ENCODE measurements at places on chromosomes 4 and X.

GRCh38 chr4:153451911-153452657 is 14.1 kb upstream of the TMEM131L start:
- peak; percentile 82 for DNase-seq

GRCh38 chr4:124810827-124811226 is 98.3 kb upstream of the ANKRD50 start:
- no peak for DNase-seq

DNA sequence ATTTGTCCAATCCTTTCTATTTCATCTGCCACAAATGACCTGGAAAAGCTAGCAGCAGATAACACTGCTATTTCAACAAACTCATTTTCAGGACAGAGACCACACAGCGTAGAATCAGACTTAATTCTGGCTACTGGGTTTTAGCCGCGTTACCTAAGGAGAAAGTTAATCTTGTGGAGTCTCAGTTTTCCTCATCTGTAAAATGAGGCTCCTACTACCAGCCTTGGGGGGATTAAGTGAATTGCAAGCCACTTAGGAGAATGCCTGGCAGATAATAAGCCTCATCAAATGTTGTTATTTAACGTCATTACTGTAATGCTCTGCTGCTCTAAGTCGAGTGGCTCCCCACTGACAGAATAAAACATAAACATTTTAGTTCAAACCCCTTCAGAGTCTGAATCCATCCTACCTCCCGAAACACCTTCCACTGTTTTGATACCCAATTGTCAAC is 1.4 kb downstream of the CCNI start:
- no peak for DNase-seq

GRCh38 chr4:165604181-165604580 is 225.4 kb downstream of the CPE start:
- DNase-seq, result no peak

DNA sequence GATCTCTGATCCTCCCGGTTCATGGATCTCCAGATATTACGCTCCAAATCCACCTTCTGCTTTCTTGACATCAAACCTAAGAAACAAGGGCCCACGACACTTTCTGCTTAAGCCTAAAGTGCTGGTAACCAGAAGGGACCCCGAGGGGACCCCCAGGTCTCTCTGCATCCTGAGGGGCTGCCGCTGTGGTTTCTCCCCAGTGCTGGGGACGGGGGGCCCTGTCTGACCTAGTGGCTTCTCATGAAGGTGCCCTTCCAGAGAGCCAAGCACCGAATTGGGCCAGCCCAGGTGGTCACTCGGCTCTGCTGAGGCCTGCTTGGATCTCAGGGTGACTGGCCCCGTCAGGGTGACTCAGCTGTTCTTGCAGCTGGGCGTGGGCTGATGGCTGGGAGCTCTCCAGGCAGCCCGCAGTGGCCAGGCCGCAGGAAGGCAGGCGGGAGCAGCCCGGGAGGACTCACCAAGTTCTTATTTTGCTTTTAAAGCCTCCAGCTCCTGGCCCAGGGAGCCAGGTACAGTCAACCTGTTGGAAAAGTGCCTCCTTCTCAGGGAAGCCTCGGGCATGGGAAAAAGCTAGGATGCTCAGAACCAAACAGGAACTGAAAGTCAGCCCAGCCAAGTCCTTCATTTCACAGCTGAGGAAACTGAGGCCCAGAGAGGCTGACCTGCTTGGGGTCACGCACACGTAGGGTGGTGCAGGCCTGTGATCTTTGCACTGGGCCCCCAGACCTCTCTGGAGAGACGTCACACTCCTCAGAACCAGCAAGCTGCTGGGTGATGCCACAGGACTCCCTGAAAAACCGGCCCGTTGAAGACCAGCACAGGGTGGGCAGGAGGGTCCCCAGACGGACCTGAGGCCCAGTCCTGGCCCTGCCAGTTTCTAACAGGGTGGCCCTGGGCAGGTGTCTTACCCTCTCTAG is 16.7 kb downstream of the BLOC1S4 start:
- DNase-seq, result no peak

- no peak for DNase-seq
Observed at GRCh38 chr4:40976343-40976742, 226.6 kb downstream of the NSUN7 start.

DNA sequence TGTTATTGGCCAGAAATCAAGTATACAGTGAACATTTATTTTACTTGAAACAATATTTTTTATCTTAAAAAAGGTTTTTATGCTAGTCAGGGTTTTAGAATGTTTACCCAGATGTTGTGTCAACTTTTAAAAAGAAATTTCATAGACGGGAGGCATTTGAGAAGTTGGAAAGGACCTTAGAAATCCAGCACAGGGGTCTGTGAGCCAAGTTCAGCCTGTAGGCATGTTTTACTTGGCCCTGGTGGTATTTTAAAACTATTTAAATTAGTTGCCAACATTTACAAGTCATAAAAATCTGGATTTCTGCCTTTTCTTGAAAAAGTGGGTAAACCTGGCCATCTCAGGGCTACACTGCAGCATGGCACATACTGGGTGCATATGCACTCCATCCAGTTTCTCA is 25.5 kb upstream of the FHL1 start:
- DNase-seq, result no peak

Measured in H9 (cell line).